ENCODE measurements at places on chromosomes 6 and 20. TPM values are rescaled to one million over a fixed set of nuclear protein-coding genes. Genes with fewer than 3 reads are reported as not detected.
A peak's percentile ranks its signal among the peaks of the same experiment; 100 is the strongest.

- no peak for DNase-seq
Measured at GRCh38 chr6:88441346-88441745, 275.2 kb upstream of the CNR1 start.

DDO gene
- 12.9 TPM for total RNA-seq

GRCh38 chr6:16238057-16238962 lies at the start of gene GMPR:
TSS of gene GMPR (plus strand) at chr6:16238587. CDS start at chr6:16238694, 107 bp downstream.
- DNase-seq, result peak; percentile 88

PI16 gene
- total RNA-seq, result 47.0 TPM

DNA sequence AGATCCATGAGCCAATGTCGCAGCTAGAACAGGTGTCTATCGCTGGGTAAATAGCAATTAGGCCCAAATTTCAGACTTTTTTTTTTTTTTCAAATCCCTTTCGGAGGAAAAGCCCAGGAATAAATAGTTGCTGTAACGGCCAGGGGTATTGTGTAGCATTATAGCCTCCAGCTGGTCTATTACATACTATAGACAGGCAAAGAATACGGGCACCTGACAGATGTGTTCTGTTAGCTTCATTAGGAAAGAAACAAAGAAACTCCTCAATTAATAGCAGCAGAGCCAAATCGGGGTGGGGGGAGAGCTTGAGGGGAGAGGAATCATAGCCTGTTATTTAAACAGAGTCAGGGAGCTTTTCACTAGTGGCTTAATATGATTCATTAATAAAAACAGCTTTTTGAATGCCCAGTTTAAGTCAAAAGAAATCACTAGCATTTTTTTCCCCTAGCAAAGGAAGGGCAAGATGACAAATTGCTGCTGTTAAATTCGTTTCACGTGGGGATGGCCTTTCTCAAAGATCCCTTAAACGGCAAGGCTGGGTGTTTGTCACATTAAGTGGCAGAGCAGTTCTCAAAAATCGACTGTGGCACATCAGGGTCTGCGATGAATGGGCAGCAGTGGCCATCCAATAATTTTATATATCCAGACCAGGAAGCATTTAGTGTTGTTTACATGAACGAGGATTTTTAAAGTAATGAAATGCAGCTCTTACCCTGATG lies 139.4 kb downstream of the ID4 start:
- DNase-seq, result no peak

CRYBG1 gene
- total RNA-seq, result 5.6 TPM

DNA sequence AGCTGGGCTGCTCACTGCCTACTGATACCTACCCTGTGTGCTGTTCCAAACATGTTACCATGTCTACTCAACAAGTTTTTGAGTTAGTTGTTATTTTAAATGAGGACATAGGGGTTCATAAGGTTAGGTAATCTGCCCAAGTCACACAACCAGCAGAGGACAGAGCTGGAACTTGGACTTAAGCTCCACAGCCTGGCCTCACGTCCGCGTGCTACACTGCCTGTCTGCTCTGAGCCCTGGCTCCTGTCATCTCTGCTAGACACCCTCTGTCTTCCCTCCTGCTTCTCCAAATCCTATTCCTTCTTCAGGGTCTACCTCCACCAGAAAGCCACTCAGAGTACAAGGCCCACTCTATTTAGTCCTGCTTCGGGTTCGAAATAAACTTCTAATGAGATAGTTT lies 18.2 kb downstream of the ANKRD66 start:
- no peak for DNase-seq

RAD21L1 gene
- not detected for total RNA-seq

MCM3 gene
- total RNA-seq, result 27.2 TPM

NKAPL gene
- total RNA-seq, result 6.1 TPM

DNA sequence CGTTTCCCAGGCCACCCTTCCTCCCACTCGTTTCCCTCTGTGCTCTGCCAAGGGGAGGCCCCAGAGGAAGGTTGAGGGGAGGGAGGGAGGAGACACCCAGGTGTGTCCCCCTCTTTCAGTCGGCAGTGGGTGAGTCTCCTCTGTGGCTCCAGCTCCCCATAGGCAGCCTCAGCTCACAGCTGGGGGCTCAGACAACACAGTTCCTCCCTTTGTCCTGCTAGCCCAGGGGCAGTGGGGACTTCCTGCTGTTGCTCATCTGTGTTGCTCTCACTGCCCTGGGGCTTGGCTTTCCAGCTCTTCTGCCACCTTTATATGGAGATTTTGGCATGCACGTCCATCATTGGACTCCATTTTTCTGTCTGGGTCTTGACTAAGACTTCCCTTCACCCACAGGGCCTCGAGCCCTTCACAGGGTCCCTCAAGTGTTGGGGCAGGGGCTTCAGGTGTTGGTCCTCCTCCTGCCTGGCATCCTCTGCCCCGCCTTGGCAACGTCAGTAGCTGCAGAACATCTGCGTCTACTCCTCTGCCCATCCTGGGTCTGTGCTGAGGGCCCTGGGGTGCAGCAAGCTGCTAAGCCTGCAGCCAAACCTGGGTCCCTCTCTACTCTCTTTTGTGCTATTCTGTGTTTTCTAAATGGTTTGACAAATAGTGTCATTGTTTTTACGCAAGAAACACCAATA lies 190.6 kb upstream of the PMEPA1 start:
- DNase-seq, result no peak

DNA sequence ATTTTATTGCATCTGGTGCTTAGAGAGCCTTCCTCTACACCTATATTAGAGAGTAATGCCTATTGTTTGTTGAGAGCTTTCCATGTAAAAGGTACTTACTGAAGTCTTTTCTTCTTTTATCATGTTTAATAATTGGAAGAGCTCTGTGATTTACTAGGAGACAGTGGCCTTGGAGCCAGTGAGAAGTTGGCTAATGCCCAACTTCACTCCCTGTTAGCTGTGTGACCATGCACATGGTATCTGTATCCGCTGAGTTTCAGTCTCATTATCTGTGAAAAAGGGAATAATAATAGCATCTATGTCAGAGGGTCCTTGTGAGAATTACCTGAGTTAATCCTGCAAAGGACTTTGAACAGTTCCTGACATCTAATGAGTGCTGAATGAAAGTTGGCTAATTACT lies 105.0 kb downstream of the CD109 start:
- DNase-seq, result no peak

DNA sequence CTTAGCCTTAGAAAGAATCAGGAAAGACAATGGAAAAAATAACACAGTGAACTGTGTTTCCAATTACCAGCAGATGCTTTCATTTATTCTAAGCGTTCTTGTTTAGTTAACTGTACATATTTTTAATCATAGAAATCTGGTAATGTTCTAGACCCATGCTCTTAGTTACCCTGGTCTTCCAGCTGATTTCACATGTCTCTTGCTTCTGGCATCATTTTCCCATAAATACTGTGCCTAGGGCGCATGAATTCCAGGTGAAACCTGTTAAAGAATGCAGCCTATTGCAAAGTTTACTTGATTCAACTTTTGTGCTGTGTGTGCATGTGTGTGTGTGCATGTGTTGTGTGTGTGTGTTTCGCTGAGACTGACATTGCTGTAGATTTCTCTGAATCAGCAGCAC lies 178.6 kb downstream of the PDE7B start:
- DNase-seq, result no peak

- DNase-seq, result peak; percentile 83
Measured at GRCh38 chr6:43170417-43170930, 595 bp upstream of the SRF start.

- DNase-seq, result no peak
Measured at GRCh38 chr6:33324125-33324524, 6.6 kb upstream of the ZBTB22 start.

GRCh38 chr6:10884245-10884972 lies 2.4 kb upstream of the SYCP2L start:
- no peak for DNase-seq

DNA sequence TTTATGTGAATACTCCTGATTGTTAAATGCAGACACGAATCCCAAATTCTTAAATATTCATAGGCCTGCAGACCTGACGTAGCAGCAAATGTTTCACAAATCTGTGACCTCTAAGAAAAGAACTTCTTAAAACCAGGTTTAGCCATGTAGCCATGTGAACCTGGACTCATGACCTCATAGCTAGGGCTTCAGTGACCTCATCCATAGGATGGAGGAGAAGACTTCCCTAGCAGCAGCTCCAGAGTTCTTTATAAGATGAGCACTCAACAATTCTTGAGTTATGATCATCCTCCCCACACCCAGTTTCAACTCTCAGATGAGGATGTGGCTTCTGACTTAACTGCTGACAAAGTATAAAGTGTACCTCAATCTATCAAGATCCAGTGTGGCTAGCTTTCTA lies 45.8 kb upstream of the TCF21 start:
- DNase-seq, result no peak

GRCh38 chr20:32332614-32333013 lies 25.5 kb upstream of the ASXL1 start:
- no peak for DNase-seq

GRCh38 chr6:108838101-108838717 lies 10.0 kb upstream of the ARMC2 start:
- no peak for DNase-seq

DNA sequence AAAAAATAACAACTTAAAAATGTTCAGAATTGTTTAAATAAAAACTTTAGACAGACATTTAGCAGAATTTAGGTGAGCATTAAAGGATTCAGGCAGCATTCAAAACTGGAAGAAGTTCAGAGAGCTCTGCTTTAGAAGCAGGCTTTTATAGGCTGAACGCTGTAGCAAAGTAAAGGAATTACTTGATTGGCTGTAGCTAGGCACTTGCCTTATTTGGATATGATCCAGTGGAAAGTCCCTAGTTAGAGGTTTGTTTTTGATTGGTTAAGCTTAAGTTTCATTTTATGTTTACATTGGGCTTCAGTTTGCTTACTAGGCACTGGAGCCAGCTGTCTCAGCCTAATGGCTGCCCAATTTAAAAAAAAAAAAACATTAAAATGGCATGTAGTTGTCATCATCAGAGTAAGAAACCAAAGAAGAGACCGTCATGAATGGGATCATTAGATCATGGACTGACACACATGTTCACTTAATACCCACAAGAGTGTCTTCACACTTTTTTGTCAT lies 65.1 kb downstream of the CBFA2T2 start:
- no peak for DNase-seq

GRCh38 chr20:33732166-33732970 lies 572 bp downstream of the ZNF341 start:
- DNase-seq, result peak; percentile 85

C6orf141 gene
- total RNA-seq, result 0.35 TPM

GRCh38 chr6:26017632-26017966 lies 55.0 kb downstream of the TRIM38 start:
- DNase-seq, result peak; percentile 81

- DNase-seq, result no peak
Measured at GRCh38 chr6:137210903-137211302, 8.3 kb downstream of the IFNGR1 start.

DNA sequence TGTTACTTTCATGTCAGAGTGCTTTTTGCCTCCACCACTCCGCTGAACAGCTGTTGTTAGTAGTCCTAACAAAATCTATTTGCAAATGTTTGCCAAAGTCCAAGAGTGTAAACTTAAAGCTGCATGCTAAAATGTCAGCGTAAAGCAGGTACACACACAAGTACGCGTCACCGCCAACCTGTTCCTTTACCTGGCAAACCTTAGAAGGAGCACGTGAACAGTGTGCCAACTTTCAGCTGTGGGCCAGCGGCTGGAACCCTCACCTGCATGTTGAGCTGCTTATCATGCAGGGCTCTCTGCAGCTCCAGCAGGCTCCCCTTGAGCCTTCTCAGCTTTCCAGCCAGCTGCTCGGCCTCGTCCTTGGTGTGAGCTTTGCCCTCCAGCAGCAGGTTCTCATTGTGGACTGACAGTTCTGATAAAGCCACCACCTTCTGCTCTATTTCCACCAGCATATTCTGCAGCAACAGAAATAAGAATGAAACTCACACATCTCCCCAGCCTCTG lies 359.3 kb downstream of the SYNE1 start:
- DNase-seq, result no peak

GRCh38 chr6:21612067-21612745 lies 18.7 kb downstream of the SOX4 start:
- DNase-seq, result no peak

SLPI gene
- 86.7 TPM for total RNA-seq

DNA sequence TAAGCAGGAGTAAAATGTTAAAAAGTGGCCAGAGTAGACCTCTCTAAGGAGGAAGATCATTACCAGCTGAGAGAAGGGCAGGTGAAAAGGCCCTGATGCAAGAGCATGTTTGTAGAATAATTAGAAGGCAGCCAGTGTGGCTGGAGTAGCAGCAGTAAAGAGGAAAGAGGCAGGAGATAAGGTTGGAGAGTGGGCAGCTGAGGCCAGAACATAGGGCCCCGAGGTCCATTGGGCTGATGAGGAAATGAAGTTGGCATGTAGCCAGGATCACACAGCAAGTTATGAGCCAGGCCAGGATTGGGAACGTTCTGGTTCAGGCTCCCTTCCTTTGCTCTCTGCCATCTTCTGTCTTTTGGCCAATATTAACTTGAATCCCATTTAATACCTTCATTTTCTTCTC lies 51.6 kb downstream of the RALY start:
- DNase-seq, result peak; percentile 52

- DNase-seq, result no peak
Measured at GRCh38 chr6:54206510-54206909, 95.3 kb downstream of the MLIP start.

GRCh38 chr20:19937651-19938420 lies 79.3 kb upstream of the NAA20 start:
- DNase-seq, result no peak

- DNase-seq, result no peak
Measured at GRCh38 chr20:47137231-47137870, 219.1 kb downstream of the ZMYND8 start.

DNA sequence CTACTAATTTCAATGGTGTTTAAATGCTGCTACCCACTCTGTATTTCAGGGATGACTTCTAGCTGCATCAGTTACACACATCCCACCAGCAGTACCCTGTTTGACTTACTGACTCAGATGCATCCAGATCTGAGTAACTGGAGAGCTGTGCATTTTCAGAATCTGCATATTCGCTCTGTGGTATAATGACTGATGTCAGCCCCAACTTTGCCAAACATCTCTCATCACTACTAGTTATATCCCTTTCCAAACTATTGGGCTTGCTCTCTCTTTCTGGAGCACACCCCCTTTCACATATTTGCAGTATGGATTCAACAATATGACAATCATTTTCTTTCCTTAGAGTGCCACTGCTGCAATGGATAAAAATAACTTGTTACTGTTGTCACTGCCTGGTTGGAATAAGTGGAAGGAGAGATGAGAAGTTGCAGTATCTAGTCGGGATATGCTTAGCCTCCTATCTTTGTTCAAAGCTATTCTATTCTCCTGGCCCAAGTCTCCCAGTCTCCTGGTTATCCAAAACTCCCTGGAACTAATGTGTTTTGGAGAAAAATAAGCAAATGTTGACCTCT lies 3.3 kb upstream of the RSPO3 start:
- no peak for DNase-seq

HLA-G gene
- total RNA-seq, result not detected

Data from left cardiac atrium (tissue), 4 donors.